T-helper 1 cell treated with Interleukin-12 subunit alpha and Interleukin-12 subunit beta and Interleukin-4 antibody, amounts not matched to agents 30 ng/mL and 1 ng/mL, for 36 hours (primary cell): ENCODE measurements at places on chromosomes 3 and 15. TPM values are rescaled to one million over a fixed set of nuclear protein-coding genes. Genes with fewer than 3 reads are reported as not detected.

The ADAMTSL3 gene
- total RNA-seq = not detected in 2 replicates

The GRK7 gene
- not detected in 2 replicates for total RNA-seq

The OR5AC2 gene
- not detected in 2 replicates for total RNA-seq

The FILIP1L gene
- total RNA-seq = 15.7 and 16.8 TPM in 2 replicates

The CIAO2A gene
- 58.7 and 64.2 TPM in 2 replicates for total RNA-seq

The CRYGS gene
- 4.7 and 5.5 TPM in 2 replicates for total RNA-seq
